ENCODE measurements at places on chromosomes 6 and 20.

DNA sequence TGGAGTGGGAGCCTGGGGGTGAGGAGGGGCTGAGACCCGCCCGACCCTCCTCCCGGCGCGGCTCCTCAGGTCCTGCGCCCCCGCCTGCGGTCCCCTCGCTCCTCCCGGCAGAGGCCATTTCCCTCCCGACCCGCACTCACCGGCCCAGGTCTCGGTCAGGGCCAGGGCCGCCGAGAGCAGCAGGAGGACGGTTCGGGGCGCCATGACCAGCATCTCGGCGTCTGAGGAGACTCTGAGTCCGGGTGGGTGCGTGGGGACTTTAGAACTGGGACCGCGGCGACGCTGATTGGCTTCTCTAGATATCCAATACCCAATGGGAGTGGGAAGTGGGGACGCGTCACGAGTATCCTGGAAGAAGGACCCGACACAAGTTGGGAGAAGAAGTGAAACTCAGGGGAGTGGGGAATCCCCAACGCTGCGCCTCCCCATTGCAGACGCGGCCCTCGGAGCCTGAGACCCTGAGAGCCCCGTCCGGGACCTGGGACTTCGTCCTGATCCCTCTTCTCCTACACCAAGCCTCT, at the start of gene HLA-B:
Gene HLA-B (minus strand): TSS at position 234 of the 521 bp plus-strand sequence. CDS start 21 bp downstream, at position 213.
- DNase-seq = peak; percentile 65

DNA sequence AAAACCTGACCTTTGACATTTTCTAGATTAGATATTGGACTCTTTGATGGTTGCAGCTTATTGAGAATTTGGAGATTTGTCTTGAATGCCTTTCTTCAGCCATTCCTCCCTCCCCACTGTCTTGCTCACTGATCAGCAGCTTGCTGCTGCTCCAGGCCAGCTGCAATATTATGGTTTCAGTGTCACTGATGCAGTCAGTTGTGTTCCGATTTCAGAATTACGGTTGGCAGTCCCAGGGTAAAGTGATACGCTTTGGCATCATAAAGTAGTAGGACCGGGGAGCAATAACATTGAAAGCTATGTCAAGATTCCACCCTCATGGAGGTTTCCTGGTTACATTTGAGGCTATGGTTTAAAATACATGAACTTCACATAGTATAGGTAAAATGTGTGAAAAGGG, 152.6 kb downstream of the BCKDHB start:
- peak; percentile 3 for DNase-seq

DNA sequence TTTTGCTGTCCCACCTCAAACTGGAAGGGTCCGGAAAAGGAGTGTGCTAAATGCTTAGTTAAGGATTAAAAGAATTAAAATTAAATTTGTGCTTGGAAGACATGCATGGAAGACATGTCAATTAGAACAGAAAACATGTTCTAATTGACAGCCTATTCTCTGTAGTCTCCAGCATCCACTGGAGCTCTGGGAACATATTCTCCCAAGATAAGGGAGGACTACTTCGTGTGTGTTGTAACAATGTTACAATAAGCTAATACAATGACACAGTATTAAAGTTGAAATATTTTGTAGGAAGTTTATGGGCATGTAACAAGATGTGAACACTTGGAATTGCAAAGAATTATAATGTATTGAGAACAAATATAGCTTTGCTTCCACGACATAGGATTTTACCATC, 567.4 kb upstream of the CITED2 start:
- DNase-seq = no peak

- DNase-seq = no peak
Measured at GRCh38 chr20:46056027-46056833, 27.2 kb downstream of the SLC12A5 start.

GRCh38 chr6:111559188-111560097, 46.2 kb downstream of the TRAF3IP2 start:
- DNase-seq = no peak

DNA sequence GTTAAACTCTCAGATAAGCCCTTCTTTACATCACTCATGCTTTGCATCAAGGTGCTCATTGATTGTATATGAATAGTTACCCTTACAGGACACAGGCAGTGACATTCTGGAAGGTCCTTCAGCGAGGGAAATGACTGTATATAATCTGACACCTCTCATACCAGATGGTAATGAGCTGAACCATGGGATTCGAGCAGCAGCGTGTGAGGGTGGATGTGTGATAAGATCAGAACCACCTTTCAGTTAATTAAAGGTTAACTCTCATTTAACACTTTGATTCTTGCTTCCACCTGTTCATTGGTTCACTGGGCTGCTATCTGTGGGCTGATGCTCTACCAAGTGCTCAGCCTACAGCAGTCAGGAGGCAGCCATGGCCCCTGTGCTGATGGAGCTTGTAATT, 24.2 kb downstream of the NEDD9 start:
- no peak for DNase-seq

- DNase-seq = no peak
Measured at GRCh38 chr6:42236682-42237473, 19.2 kb upstream of the MRPS10 start.

DNA sequence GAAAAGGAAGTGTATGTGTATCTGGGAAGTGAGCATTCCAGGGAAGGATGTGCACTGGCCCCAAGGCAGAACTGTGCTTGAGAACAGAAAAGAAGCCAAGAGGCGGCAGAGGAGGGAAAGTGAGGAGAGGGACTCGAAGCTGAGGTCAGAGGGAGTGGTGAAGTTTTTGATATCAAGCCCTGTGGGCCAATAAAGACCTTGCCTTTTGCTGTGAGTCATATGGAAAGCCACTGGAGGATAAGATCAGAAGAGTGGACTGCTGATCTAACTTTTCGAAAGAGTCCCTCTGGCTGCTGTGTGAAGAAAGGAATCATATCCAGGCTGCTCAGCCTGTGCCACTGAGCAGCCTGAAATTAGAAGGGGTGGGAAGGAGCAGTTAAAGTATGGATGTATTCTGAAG, 99.4 kb downstream of the EYA4 start:
- no peak for DNase-seq

- peak; percentile 5 for DNase-seq
Measured at GRCh38 chr20:21564127-21564773, 50.4 kb upstream of the NKX2-2 start.

GRCh38 chr20:9099372-9099771, 30.5 kb downstream of the PLCB4 start:
- DNase-seq = no peak

- DNase-seq = no peak
Measured at GRCh38 chr6:19477563-19477962, 359.6 kb upstream of the ID4 start.

- DNase-seq = no peak
Measured at GRCh38 chr6:5359417-5359816, 98.1 kb downstream of the FARS2 start.

DNA sequence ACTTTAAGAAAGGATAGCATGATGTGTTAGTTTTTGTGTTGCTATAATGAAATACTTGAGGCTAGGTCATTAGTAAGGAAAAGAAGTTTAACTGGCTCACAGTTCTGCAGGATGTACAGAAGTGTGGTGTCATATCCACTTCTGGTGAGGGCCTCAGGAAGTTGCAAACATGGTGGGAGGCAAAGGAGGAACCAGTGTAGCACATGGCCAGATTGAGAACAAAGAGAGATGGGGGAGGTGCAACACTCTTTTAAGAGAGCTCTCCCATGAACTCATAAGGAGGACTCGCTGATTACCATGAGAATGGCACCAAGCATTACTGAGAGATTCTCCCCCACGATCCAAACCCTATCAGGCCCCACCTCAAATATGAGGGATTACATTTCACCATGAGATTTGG, 265.4 kb downstream of the RIMS1 start:
- DNase-seq = no peak

DNA sequence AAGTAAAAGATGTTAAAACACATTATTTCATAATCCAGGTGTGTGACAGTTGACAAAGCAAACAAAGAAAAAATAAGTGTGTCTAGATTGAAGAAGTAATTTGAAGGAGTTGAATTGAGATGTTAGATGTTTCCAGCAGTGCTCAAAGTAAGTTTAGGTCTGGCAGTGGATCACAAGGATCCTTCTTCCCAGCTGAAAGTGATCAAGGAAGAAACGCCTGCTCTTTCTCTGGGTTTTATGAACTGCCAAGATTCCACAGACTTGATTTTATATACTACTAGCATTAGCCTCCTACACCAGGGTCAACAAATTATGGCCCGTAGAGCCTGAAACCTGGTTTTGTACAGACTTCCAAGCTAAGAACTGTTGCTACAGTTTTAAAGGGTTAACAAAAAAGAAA, 30.3 kb downstream of the STX7 start:
- peak; percentile 60 for DNase-seq

DNA sequence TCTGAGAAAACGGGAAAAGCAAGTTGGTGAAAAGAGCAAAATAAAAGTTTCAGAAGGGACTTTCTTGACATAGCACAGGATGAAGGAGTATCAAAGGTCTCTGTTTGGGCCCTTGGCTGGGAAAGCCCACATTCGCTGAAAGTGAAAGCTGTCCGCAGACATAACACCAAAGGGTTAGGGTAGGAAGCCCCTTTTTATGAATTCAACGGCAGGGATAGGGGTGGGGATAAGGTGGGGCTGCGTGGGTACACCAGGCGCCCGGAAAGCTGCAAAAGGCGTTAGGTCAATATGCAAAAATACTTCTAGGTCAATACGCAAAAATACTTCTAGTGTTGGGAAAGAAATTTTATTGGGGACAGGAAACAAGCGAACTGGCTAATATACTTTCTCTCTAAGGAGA, 135.1 kb downstream of the OR2B2 start:
- no peak for DNase-seq

DNA sequence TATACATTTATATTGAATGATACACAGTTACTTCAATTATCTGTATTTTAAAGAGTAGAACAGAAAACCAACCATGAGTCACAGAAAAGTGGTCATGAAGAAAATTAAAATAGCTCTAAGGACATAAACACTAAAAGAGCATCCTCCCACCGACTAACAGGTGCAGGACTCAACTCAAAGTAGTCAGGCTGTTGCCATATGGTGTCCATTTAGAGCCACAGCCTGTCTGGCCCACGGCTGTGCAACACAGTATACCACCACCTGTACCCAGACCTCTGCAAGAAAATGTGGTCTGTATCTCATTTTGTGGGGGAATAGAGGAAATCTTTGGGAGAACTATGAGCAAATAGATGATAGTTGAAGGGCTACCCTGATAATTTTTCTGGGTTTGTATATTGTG, 449.8 kb upstream of the RNF217 start:
- no peak for DNase-seq

All from left kidney (tissue), 8 donors.